ENCODE measurements at places on chromosomes 11 and 22.
A peak's percentile ranks its signal among the peaks of the same experiment; 100 is the strongest.

DNA sequence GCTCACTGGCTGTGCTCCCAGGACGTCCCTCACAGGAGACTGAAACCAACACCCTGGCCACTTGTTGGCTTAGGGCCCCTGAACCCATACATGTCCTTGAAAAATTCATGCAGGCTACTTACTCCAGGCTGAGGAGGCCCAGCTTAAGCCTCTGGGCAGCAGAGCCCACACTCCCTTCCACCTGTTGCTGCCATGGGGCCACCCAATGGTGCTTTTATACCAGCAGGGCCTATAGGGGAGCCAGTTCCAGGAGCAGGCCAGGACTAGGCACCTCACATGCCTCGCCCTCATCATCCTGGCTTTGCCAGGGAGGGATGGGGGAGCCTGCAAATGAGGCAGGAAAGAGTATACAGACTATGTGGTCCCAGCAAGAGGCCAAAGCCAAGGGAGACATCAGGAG lies 181.7 kb upstream of the NECTIN1 start:
- DNase-seq: no peak

DNA sequence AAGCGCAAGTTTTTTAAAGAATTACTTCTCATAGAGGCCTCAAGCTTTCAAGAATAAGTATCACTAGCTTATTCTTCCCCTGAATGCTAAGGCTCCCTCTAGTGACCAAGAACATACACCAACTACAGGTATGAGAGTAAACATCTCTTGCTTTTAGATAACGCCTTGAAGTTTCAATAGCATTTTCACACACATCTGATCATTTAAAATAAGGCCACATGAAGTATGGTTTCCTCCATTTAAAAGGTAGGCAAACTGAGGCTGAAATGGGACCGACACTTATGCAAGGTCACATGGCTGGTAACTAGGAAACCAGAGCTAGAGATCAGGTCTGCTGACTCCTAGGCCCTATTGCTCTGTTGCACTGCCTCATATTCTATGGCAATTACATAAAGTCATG lies 66.5 kb downstream of the CCDC34 start:
- no peak for DNase-seq

DNA sequence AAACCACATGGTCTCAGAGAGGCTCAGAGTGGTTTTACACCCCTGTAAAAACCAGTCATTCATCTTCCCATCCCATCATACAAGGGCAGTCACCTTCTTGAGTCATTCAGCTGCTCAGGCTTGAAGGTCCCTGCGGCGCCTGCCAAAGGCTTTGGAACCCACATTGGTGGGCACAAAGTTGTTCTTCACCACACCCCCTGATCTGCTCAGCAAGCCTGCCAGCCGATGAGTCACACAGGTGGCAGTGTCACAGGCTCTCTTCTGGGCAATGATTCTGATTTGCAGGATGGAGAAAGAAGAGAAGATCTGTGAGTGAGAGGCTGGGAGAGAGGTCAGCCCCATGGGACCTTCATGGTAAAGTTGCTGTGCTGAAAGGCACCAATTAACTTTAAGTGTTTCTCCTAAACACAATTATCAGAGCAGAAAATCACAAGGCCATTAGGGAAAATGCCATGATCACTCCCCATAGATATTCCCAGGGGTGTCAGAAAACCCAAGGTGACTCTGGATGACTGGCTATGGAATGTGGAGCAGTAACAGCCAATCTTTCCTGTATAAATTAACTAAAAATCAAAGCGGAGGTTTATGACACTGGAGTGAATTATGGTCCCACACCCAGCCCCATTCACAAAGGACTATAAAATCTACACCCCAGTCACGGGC lies 4.4 kb downstream of the CALCA start:
- no peak for DNase-seq

- DNase-seq: peak; percentile 55
Measured at GRCh38 chr11:64449381-64450167, 90.6 kb downstream of the RPS6KA4 start.

GRCh38 chr11:65132988-65133700 lies 1.2 kb downstream of the SYVN1 start:
- DNase-seq: no peak

GRCh38 chr22:33130473-33130872 lies 72.3 kb upstream of the SYN3 start:
- no peak for DNase-seq

DNA sequence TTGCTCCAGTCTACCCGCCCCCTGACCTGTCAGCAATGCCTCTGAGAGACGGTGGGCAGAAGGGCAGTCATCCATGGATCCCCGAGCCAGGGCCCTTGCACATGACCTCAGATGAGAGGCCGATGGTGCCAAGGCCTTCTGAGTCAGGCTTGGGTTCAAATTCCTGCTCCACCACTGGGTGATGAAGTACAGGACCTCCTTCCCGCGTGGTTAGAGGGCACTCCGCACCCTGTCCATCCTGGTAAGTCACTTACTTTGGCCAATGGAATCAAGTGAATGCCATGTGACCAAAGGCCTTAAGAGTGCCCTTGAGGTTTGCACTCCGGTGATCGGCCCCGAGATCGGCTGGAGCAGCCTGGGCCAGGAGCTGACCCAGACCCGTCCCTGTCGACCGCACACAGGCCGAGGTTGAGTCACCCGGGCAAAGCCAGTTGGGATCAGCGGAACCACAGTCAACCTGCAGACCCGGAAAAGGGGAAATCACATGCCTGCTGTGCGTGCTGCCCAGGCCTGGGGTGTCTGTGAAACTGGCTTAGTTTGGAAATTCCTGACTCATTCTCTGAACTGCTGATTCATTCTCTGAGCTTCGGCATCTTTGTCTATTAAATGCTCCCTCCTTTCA lies 48.9 kb downstream of the RTL6 start:
- DNase-seq: no peak

GRCh38 chr11:72624496-72625201 lies 49.6 kb downstream of the PDE2A start:
- DNase-seq: no peak

DNA sequence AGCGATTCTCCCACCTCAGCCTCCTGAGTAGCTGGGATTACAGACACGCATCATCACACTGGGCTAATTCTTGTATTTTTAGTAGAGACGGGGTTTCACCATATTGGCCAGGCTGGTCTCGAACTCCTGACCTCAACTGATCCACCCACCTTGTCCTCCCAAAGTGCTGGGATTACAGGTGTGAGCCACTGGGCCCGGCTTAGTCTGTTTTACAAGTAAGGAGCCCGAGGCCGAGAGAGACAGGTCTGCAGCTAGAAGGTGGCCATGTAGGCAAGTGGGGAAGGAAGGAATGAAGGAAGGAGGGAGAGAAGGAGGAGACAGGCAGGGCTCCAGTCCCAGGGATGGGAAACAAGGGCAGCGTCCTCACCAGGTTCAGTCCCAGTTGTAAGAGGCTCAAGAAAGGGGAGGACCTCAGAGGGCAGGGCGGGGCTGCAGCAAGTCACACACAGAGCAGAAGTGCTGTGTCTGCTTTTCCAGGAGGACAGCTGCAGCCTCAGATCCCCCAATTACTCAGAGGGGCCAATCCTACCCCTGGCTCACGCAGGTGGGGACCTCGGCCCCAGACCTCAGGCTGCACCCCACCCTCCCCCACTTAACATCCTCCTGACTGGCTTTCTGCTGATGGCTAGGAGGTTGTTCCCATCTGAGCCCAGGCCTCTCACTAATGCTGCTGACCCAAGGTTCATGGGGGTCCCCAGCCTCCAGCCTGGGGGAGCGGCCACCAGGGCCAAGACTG lies 53.8 kb upstream of the PRR5 start:
- DNase-seq: no peak

- no peak for DNase-seq
Measured at GRCh38 chr22:25554238-25554671, 10.2 kb upstream of the GRK3 start.

GRCh38 chr11:450809-451451 lies 851 bp downstream of the PTDSS2 start:
- peak; percentile 54 for DNase-seq

DNA sequence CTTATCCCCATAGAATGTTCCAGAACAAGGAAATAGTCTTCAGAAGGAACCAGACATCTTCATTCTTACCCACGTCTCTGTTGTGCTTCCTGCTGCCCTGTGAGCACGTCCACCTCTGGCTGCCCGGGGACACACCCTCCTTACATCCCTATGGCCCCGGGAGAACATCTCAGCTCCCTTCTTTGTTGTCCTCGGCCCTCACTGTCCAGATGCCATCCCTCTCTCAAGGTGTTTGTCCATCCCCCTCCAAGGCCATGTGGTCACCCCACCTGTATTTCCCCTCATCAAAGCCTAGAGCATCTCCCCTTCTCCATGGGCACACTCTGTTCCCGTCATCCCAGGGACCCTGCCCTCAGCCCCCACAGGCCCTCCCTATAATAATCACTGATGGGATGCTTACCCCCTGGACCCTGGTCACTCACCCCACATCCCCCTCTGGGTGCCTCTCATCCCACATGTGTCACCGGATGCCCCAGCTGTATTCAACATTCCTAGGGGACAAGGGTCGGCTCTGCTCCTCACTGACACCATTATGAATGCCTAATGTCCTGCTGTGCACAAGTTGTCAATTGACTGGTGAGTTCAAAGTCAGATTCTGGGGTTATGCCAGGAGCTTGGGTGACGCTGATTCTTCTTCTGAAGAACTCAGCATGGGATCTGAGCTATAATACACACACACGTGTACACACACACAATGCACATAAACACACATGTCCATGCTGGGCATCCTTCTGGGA lies 28.8 kb downstream of the IGLL5 start:
- DNase-seq: no peak

DNA sequence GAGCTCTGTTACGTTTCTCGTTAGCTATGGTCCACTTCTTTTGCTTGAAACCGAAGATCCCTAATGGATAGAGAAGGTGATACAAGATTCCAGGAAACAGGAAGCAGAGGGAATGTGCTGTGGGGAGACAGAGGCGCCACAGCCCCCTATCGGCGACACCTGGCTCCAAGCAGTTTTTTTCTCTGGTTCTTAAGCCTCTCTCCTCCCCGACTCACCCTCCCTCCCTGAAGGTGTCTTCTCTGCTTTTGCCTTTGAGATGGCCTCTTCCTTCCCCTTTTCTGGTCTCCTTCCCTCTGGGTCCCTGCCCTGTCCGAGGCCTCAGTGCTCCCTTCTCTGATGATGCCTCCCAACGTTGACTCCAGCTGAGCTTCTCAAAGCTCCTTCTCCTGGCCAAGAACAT lies 14.2 kb upstream of the APOBEC3A start:
- DNase-seq: no peak

GRCh38 chr11:2409126-2409525 lies 8.6 kb downstream of the TSSC4 start:
- no peak for DNase-seq

GRCh38 chr11:132208477-132209055 lies 838.2 kb downstream of the NTM start:
- DNase-seq: no peak

- DNase-seq: no peak
Measured at GRCh38 chr11:60454212-60454611, 1.4 kb upstream of the MS4A1 start.

- no peak for DNase-seq
Measured at GRCh38 chr11:31240340-31240904, 129.1 kb downstream of the DCDC1 start.

GRCh38 chr11:124724979-124725718 lies 14.6 kb upstream of the NRGN start:
- no peak for DNase-seq

GRCh38 chr11:47565340-47566148 lies at the start of gene PTPMT1:
Gene PTPMT1, plus strand, starts transcription at chr11:47565599. Its CDS starts 24 bp downstream, at chr11:47565623.
- peak; percentile 16 for DNase-seq

GRCh38 chr11:73461964-73462363 lies 85.8 kb downstream of the RELT start:
- DNase-seq: no peak

- DNase-seq: peak; percentile 9
Measured at GRCh38 chr22:24758164-24758799, 16.2 kb downstream of the PIWIL3 start.

DNA sequence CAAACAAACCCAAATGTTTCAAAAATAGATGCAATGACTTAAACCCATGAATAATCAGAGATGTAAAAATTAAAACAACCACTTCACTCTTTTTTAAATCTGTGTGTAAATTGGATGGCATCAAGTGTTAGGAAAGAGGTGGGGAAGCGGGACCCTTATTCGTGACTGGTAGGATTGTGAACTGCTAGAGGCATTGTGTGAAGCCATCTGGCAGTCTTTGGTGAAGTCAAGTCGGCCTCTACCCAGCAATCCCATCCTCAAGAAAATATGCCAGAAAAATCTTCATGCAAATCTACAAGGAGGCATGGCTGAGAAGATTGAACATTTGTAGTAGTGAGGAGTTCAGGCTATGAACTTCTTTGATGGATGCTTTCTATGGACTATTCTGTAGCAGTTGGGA lies 114.6 kb upstream of the C11orf87 start:
- no peak for DNase-seq

DNA sequence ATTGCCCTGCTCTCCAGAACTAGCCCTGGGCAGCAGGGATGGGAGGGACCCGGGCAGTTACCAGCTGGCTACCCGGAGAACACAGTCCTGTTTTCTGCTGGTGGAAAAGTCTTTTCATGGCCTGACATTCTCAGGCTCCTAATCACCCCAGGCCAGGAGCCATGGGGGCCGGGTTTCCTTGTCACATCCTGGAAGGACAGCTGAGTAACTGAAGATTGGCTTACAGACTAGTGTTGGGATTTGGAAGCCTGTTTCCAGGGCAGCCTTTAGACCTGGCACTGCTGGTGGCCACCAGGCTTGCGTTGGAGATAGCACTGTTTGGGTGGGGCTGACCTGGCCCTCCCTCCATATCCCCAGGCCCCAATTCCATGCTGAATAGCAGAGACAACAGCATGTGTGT lies 349.0 kb downstream of the CTTN start:
- DNase-seq: no peak

- no peak for DNase-seq
Measured at GRCh38 chr11:128519338-128519737, 68.0 kb downstream of the ETS1 start.

GRCh38 chr11:67689178-67689577 lies 14.8 kb upstream of the ALDH3B2 start:
- DNase-seq: no peak

GRCh38 chr11:60991457-60991856 lies 20.0 kb downstream of the CD6 start:
- DNase-seq: no peak

GRCh38 chr22:27654546-27655445 lies 146.8 kb downstream of the MN1 start:
- DNase-seq: no peak

GRCh38 chr11:10498426-10499250 lies 42.3 kb downstream of the RNF141 start:
- no peak for DNase-seq

- no peak for DNase-seq
Measured at GRCh38 chr11:116515664-116516184, 257.1 kb downstream of the BUD13 start.

DNA sequence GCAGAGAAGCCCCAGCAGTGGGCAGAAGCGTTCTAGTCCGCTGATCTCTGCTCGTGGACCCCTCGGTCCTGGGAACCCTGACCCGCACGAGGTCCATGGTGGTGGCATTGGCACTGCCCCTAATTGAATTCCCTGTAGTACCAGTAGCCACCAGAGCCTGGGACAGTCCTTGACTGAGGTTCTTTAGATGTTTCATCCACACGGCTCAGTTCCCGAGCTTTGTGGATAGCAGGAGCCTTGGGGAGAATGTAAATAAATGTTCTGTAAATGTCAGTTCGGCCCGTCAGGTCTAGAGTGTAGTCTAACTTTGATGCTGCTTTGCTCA lies 39.4 kb upstream of the SEPTIN5 start:
- no peak for DNase-seq
